HFF-Myc (cell line): ENCODE measurements at places on chromosomes 1 and 21.
A peak's percentile ranks its signal among the peaks of the same experiment; 100 is the strongest.

DNA sequence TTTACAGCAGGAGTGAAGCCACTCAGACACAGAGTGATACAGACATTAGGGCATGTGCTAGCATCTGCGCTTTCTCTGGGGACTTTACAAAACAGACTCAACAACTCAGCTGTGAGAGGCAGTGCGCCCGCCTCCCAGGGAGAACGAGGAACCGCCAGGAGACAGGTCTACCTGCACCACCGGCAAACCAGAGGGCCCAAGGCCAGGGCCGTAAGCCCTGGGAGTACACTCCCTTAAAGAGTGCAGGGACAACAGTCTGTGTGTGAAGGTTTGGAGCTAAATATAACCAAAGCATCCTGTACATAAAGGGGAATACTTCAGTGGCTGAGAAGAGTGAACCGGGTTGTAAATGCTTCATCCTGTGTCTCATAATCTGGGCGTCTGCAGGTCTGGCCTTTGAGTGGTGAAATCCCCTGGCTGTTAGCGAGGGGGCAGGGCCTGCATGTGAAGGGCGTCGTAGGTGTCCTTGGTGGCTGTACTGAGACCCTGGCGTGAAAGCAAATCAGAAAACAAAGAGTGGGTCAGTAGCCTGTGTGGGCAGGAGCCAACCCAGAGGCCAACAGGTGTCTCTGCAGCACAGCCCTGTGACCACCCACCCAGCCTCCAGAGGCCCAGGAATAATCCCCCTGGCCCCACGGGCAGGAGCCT, 86.9 kb downstream of the CD247 start:
- no peak for DNase-seq

DNA sequence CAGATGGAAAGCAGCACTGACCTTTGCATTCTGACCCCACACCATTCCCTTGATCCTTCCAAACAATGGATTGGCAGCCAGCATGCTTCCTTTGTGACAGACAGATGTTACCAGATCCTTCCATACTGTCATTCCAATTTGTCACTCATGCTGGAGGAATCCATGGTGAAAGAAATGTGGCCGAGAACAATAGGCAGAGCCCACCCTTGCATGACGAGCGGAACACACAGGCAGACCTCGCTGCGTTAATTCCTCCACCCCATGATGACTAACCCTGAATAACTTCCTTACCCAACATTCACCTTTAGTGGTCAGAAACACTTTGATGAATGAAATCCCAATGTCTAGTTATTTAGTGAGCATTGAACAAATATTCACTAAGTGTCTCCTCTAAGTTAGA, 45.1 kb downstream of the PDPN start:
- no peak for DNase-seq

GRCh38 chr1:85707267-85707989, 805 bp downstream of the ZNHIT6 start:
- DNase-seq = no peak

DNA sequence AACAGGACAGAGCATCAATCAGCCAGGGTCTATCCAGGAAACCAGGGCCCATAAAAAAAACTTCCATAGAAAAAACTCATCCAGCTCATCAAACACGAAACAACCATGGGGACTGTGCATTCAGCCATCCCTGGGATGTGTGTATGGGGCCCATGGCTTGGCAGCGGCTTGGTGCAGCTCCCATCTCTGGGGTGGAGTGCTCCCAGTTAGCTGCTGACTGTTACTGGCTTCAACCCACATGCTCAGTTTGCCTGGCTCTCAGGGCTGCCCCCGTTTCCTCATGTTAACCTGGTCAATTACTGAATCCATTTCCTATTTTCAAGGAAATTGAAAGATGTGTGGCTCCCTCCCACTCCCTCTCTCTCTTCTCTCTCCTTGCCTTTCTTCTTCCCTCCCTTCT, 37.3 kb upstream of the STUM start:
- DNase-seq = no peak

DNA sequence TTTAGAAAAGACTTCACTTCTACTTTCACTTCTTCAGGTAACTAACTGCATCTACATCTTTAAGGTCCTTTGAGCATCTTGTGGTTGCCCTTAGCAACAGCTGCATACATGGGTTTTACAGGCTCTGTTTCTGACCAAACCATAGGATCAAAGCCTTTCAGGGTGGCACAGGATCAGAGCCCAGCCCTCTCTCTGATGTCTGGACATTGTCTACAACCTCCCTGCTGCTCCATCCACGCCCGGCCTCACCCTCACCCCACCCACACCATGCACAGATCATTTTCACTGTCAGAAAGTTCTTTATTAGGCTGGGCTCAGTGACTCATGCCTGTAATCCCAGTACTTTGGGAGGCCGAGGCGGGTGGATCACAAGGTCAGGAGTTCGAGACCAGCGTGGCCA, 5.2 kb downstream of the NCF2 start:
- no peak for DNase-seq

GRCh38 chr1:43366179-43366578, 1.6 kb downstream of the ELOVL1 start:
- no peak for DNase-seq

GRCh38 chr1:222081859-222082258, 340.0 kb upstream of the DUSP10 start:
- DNase-seq = no peak

- DNase-seq = no peak
Observed at GRCh38 chr21:36236052-36236730, 79.6 kb downstream of the DOP1B start.

- no peak for DNase-seq
Observed at GRCh38 chr1:2283991-2284895, 56.1 kb downstream of the SKI start.

DNA sequence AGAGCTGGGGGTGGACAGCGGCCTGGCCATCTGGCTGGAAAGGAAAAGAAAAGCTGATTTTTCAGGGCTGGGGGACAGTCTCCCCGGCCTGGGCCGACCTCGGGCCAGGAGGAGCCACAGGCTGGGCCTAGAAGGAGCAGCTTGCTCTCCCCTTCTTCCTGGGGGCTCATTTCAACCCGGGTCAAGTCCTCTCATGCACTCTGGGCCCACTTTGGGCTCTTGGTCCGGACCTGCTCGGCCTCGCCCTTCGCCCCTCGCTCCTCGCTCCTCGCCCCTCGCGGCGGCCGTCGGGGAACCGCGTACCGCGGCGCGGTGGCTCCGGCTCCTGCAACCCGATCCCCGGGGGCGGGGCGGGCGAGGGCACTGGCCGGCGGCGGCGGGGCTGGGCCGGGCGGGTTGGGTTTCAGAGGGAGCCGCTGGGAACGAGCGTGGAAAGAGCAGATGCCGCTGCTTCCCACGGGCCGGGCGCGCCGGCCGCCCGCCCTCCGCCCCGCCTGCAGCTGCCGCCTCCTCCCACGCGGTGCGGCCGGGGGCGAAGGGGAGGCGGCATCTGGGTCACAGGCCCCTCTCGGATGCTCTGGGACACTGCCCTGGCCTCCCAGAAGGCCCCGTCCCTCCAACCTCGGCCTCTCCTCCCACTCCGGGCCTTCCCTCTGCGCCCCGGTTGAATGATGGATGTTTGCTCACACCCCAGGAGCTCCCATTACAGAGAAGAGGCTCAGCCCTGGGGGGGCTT, 6.6 kb downstream of the HEYL start:
- no peak for DNase-seq

DNA sequence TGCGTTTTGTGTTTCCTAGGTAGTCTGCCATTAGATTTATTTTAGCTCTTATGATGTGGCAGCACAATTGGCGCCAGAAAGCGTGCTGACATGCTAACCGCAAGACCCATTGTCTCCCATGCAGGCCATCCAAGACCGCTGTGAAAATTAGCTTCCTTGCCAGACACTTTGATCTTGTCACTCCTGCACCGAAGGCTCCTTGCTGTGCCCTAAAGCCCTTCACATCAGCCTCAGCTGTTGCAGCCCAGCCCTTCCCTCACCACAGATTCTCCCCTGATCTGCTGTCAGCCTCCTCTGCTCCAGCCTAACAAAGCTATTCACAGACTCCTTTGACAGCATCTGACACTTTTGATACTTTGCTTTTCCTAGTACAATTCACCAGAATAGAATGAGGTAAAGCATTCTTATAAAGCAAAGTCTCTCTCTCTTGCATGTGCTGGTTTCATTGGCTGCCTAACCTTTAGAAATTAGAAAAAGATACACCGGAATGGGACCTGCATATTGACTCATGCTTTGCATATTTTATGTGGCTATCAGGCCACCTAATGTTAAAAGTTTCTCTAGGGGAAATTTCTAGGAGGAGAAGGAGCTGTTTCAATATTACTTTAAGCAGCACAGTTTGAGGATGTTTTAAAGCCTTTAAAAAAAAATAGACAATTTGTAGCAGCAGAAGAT, 280.3 kb upstream of the FMN2 start:
- DNase-seq = no peak

- DNase-seq = no peak
Observed at GRCh38 chr1:206842854-206843253, 22.6 kb upstream of the IL20 start.

DNA sequence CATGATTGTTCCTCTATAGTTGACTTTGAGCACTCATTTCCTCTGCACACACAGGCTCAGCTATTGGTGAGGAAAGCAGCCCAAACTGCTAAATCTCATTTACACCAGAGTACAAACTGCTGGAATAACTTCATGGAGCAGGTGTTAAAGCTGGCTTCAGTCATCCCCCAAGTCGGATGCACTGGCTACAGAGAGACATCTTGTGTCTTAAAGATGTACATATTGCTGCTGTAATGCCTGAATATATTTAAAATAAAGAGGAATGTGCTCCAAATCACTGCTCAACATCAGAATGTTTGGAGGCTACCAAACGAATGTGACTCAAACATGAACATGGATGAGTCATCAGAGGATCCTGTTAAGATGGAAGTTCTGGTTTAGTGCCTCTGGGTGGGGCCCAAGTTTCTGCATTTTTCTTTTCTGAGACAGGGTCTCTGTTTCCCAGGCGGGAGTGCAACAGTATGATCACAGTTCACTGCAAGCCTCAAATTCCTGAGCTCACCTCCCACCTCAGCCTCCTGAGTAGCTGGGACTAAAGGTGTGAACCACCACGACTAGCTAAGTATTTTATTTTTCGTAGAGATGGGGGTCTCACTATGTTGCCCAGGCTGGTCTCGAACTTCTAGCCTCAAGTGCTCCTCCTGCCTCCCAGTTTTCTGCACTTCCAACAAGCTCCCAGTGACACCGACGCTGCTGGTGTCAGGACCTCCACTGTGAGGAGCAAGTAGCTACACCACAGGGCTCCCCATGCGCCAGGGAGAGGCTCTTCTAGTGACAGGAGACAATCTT, 79.0 kb upstream of the KRTAP19-8 start:
- no peak for DNase-seq

DNA sequence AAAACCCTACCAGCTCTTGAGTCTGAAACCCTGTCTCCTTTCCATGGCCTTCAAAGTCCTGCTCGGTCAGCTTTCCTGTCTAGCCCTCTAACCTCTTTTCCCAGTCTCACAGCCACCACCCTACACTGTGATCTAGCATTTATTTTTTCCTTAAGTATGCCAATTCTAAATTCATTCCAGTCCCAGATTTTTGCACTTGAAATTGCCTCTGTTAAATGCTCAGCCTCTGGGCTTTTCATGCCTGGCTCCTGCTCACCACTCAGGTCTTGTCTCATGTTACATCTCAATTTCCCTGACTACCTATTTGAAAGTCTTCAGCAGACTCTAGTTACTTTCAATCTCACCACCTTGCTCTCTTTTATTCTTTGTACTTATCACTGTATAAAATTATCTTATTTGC, 176.2 kb downstream of the ADGRL4 start:
- no peak for DNase-seq

DNA sequence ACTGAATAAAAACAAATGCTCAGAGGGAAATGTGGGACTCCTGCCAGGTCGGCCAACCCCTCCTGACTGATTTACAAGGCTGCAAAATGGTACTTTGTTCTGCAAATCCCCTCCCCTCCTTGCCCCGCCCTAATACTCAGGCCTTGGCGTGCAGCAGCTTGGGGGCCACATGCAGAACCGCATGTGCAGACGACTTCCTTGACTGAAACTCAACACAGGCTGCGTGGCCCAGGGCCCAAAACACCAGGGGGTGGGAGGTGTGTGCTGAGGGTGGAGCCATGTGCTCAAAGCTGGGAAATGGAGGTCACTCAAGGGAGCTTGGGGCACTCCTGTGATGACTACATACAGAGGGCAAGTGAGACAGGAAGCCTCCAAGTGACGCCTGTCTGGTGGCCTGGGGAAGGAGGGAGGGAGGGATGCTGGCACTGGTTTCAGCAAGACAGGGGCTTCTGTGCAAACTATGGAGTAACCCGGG, 87.2 kb downstream of the MRPL37 start:
- DNase-seq = peak; percentile 80

DNA sequence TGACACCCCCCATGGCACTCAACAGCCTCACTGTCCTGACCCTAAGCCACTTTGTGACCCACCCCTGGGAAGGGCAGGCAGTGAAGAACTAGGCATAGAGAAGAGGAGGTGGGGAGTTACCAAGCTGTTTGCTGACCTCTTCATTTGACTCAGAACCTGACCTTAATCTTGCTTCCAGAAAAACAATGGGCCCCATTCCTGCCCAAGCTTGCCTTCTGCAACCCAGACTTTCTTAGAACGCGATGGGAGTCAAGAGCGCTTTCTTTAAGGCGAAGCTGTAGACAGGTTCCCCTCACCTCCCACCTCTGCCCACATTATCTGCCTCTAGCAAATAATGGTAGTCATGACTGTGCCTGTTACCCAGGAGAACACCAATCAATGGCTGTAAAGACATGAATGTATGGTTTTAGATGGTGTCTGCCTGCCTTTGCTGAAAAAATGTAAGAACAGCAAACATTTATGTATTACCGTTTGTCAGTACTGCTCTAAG, 8.2 kb upstream of the CBR3 start:
- DNase-seq = no peak

- DNase-seq = no peak
Observed at GRCh38 chr21:15558884-15559283, 170.9 kb upstream of the USP25 start.

DNA sequence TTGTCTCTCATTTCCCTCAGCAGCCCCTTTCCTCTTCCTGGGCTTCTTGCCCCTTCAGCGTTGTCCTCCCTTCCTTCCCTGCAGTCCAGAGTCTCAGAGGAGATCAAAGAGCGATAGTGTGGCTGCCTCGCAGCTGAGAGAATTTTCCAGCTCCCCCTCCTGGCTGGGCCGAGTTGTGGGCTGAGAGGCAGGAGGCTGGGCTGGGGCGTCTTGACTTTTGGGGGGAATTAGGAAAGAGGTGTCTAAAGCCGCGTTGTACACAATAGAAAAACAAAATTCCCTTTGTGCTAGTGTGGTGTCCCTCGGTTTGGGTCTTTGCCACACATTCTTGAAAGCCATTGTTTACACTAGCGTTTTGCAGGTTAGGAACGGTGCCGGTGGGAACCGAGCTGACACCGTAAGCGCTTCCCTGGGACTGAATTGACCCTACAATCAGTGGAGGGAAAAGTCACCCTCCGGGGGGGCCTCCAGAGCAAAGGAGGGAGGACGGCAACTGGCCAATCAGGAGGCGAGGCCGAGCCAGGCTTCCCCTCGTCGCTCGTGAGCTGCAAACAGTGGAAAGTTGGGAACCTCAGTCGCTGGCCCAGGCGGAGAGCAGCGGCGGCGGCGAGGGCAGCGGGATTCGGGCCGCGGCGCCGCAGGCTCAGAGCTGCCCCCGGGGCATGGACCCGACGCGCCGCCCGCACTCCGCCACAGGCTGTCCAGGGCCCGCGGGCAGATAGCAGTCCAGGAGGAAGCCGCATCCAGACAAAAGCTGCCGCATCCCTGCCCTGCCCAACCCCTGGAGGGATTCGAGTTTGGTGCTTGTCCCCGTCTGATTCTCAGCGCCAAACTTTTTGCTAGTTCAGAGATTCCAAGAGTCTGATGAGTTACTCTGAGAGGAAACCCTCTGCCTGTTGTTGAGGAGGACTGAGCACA, at the start of gene HMCN1:
Gene HMCN1 (plus strand): TSS at position 574 of the 918 bp plus-strand sequence. CDS start 389 bp downstream, outside the sequence.
- DNase-seq = no peak
